ENCODE measurements at places on chromosomes 7 and 10.
A peak's percentile ranks its signal among the peaks of the same experiment; 100 is the strongest.

DNA sequence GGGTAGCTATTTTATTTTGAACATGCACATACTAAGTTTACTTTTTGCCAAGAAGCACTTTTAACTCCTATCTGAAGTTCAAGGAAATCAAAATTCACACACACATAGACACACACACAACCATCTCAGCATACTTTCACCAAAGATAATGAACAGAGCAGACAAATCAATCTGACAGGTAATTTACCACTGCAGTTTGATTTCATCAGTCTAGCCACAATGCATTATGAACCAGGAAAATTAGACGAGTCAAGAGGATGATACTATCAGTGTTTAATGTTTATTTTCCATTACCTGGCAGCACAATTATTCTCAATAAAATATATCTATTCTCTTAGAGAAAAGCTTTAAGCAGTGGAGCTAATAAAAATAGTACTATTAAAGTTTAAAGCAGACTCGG, 147.9 kb downstream of the ARHGAP12 start:
- no peak for DNase-seq

DNA sequence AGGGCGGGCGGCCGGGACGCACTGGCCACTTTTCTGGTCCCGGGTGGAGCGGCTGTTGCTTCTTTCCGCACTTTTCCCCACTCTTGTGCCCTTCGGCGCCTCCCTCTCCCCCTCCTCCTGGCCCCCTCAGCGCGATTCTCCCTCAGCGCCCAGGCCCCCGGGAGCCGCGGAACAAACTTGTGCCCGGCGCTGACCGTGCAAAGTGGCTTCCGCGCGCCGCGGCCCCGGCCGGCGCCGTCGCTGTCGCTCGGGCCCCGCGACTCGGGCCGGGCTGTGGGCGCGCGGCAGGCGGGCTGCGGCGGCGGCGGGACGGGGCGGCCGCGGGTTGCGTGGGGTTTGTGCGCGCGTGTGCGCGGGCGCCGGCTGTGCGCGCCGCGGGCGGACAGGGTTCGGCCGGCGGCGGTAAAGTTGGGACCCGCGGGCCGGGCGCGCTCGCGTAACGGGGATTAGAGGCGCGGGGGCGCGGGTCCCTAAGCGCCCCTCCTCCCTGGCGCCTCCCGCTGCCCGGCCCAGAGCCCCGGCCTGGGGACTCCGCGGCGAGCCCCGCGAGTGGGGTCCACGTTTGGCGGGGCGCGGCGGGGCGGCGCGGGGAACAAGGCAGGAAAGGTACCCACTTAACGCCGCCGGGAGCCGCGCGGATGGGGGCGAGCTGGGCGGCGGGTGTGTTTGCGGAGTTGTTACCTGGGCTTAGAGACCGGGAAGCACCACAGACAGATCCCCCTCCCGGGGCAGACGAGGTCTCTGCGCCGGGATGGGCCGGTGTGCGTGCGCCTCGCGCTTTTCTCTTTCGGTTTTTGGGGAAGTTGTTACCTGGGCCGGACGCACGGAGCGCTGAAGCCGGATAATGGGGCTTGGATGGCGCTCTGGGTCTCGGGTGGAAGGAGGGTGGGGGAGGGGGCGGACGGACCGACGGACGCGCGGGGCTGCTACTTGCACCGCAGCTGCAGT, 860 bp downstream of the ZEB1 start:
- DNase-seq = peak; percentile 21

DNA sequence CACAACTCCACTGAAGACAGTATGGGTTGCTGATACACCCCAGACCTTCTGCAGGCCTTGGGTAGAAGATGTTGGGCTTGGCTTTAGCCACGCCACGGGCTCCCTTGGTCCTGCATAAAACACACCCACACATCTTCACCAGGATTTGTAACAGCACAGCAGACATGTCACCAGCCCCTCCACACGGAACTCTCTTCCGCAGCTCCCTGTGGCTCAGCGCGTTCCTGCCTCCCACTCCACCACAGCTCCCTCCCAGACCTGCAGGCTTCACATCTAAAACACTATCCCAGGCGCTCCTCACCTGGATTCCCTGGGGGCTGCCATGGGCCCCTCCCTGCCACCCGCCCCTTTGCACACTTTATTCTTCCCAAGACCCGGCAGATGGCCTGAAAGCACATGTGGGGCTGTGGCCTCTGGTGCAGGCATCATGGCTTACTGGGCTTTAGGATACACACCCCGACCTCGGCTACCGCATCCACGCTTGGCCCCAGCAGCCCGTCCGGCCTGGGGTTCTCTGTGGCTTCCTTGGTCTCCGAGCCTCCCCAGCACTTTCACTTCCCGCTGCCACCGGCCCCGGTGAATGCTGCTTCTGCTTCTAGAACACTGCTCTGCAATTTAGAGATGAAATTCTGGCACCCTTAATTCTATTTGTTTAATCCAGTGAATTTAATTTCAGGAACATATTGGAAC, 432.9 kb downstream of the DNAJB6 start:
- DNase-seq = no peak

DNA sequence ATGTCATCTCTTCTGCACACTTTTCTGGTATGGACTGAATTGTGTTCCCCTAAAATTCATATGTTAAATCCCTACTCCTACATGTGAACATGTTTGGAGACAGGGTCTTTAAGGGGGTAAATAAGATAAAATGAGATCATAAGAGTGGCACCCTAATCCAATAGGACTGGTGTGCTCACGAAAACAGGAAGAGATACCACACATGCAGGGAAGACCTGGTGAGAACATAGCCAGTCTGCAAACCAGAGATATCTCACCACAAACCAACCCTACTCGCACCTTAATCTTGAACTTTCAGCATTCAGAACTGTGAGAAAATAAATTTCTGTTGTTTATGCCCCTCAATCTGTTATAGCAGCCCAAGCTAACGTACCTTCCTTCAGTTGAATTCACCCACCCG, 51.8 kb downstream of the VWDE start:
- no peak for DNase-seq

- DNase-seq = no peak
These were observed 69.6 kb downstream of the ASB13 start for GRCh38 chr10:5596611-5597341.

DNA sequence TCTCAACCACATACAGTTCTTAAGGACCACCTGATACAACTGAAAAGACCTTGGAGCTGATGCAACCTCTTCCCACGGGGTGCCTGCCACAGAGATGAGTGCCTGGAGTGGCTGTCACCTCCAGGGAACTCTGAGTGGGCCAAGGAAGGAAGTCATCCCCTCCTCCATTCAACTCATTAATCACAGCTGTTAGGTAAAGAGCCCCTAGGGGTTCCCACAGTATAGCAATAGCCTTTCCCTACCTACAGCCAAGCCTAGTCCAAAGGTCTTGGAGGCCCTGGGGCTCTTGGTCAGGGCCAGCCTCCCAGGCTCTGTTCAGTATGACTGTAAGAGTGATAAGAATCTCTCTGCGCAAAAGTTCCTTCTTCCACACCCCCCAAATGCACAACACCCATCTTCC, 70.4 kb upstream of the NFE2L3 start:
- DNase-seq = no peak

DNA sequence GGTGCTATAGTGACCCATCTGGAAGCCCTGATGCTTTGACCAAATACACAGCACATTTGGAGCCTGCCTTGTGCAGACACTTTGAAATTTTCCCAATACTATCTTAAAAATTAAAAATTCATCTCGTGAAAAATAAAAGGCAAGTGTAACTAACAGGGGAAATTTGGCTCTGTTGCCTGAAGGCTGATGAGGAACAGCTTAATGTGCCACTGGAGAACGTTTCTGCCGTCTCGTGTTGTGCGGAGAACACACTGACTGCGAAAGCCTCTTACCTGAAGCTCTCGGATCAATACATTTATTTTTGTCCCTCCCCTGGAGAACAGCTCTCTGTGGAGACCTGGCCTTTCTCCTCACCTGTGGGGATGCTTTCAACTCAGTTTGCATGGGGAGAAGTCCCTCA, 77.2 kb upstream of the CHST15 start:
- no peak for DNase-seq

- no peak for DNase-seq
These were observed 834 bp downstream of the TAC1 start for GRCh38 chr7:97732565-97733275.

GRCh38 chr10:20109613-20110012, 293.4 kb downstream of the PLXDC2 start:
- DNase-seq = no peak

- no peak for DNase-seq
These were observed 40.5 kb downstream of the TBATA start for GRCh38 chr10:70744617-70745143.

- DNase-seq = peak; percentile 25
These were observed 21.1 kb downstream of the PLAU start for GRCh38 chr10:73931767-73932619.

DNA sequence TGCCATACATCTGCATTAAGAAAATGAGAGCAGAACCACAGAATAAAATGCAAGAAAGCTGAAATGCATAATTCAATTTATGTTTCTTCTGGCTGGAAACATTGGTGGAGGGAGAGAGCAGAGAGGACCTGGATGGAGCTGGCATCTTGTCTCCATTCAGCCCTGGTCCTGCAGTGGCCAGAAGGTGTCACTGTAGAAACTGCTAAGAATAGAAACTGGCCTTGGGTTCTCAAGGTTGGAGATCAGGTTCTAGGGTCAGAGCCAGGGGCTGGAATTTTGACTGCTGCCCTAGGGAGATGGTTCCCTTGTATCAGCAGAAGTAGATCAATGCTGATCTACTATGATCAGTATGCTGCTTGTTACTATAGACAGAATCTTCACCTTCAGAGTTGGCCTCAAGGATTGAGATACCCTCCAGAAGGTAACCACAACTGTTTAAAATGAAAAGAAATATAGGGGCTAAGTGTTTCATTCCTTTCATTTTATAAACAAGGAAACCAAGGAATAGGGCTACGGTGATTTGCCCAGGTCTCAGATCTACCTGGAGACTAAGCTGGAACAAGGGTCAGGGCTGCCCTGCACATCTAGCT, 13.1 kb downstream of the TAS2R41 start:
- no peak for DNase-seq

DNA sequence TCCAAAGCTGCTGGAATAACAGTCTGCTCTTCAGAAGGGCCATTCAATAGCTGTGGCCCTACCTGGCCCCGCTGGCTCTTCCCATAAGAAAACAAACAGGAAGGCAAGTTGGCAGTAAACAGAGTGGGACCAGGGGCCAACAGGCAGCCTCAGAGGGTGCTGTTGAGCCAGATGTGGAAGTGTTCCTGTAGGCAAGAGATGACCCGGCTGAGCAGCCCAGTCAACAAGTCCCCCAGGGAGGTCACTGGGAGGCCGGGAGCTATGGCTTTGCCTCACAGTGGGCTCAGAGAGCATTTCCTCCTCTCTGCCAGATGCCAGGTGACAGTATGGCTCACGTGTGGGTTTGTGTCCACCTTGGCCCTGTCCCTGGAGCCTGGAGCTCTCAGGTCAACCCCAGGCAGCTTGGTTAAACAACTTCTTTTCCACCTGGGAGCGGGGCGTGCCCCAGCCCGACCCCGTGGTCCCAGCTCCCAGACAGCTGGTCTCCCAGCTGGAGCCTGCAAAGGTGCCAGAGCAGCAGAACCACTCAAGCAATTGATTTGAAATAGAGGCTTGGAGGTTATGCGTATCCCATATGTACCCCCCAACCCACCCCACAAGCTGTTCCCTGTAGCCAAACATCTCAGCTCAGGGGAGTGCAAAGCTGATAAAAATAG, 33.8 kb upstream of the LOXL4 start:
- no peak for DNase-seq

GRCh38 chr10:59601985-59602384, 107.7 kb downstream of the SLC16A9 start:
- no peak for DNase-seq

GRCh38 chr7:17462131-17462631, 163.7 kb downstream of the AHR start:
- no peak for DNase-seq

Measured in stimulated activated CD8-positive, alpha-beta memory T cell treated with anti-CD3 and anti-CD28 coated beads, Interleukin-4, amount 100 ng/mL, for 24 hours (primary cell).